NCI-H2107 (cell line): ENCODE measurements at places on chromosomes 11 and 22.

GRCh38 chr11:1345737-1346513 lies 36.5 kb upstream of the TOLLIP start:
- no peak for DNase-seq

DNA sequence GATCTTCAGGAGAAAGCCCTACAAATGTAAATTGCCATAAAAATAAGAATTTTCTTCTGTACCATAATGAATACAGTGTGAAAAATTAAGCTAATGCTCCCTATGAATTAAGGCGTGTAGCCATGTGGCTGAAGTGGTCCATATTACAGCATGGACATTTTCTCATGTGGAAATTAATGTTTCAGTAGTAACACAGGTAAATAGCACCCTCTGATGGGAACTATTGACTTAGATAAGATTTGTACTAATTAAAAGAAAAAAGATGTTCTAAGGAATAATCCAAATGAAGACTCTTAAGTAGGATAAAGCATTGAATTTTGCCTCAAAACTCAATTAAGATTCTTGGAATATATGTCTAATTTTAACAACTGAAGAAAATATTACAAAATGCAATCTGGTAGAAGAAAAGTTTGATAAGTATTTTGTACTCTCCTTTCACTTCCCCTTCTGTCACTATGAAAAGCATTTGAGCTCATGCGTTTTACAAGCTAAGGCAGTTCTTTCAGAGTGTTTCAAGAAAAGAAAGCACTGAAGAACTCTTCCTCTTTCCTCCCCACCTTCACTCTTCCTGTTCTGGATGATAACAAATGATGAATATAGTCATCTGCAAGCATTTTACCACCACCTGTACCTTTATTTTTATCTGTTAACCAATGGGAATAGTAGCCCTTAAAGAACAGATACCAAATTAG lies 9.9 kb upstream of the OR8D2 start:
- no peak for DNase-seq

DNA sequence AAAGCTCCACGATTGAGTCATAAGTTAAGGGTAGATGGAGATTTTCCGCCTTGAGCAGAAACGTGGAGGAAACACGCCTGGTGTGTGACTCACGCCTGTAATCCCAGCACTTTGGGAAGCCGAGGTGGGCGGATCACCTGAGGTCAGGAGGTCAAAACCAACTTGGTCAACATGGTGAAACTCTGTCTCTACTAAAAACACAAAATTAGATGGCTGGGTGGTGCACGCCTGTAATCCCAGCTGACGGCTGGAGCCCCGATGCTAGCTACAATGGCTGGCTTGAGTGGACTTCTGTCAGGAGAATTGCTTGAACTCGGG lies 17.3 kb upstream of the DGCR8 start:
- no peak for DNase-seq

GRCh38 chr11:92391364-92391763 lies 166.7 kb downstream of the FAT3 start:
- no peak for DNase-seq

DNA sequence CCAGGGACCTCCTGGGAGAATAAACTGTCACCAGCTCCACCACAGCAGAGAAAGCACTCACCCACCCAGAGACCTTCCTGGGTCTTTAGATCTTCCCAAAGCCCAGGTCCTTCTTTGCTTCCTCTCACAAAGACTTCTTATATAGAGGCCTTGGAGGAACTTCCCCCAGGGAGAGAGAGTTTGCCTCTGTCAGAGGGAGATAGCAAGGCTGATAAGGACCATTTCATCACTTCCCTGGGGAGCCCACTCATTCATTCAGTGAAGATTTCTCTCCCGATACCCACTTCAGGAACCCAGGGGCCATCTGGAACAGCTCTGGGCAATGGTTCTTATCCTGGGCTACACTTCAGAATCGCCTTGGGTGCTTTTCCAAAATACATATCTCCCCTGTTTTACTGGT lies at the start of gene PRG2:
PRG2 (minus strand) TSS at position 116 of the 400 bp plus-strand sequence. CDS start 706 bp downstream, outside the sequence.
- no peak for DNase-seq

GRCh38 chr11:111559800-111560464 lies 19.4 kb downstream of the LAYN start:
- DNase-seq = no peak

- no peak for DNase-seq
These were observed 566.1 kb downstream of the BRD1 start for GRCh38 chr22:49261616-49262015.

DNA sequence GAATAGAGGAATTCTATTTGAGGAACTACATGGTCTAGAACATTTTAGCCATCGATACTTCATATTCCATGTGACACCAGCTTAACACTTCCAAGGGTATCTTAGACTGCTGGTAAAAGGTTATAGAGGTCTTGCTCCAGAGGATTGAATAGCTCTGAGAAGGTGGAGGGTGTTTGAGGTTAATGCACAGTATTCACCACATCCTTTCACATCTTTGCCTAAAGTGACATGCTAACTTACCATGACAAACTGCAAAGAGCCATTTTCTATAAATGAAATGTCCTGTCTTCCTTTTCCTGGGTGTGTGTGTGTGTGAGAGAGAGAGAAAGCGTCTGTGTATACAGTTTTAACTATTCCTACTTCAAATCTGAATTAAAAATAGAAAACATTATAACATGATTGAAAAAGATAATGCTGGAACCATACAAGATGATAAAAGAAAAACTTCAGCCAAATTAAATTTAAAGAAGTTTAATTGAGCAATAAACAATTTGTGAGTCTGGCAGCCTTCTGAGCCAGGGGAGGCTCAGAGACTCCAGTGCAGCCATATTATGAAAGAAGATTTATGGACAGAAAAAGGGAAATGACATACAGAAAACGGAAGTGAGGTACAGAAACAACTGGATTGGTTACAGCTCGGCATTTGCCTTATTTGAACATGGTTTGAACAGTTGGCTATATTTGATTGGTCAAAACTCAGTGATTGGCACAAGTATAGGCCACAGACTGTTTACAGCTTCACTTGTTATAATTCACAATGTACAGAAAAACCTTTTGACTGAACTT lies 320.9 kb upstream of the CCDC179 start:
- no peak for DNase-seq

GRCh38 chr22:41092847-41093411 lies 537 bp downstream of the EP300 start:
- DNase-seq = no peak

- no peak for DNase-seq
These were observed 14.7 kb upstream of the SYTL2 start for GRCh38 chr11:85825616-85826015.

- no peak for DNase-seq
These were observed 53.7 kb downstream of the SLC22A12 start for GRCh38 chr11:64644647-64645275.

GRCh38 chr11:92295175-92296137 lies 70.8 kb downstream of the FAT3 start:
- DNase-seq = no peak

- DNase-seq = no peak
These were observed 136.9 kb downstream of the MYO18B start for GRCh38 chr22:25878933-25879332.

DNA sequence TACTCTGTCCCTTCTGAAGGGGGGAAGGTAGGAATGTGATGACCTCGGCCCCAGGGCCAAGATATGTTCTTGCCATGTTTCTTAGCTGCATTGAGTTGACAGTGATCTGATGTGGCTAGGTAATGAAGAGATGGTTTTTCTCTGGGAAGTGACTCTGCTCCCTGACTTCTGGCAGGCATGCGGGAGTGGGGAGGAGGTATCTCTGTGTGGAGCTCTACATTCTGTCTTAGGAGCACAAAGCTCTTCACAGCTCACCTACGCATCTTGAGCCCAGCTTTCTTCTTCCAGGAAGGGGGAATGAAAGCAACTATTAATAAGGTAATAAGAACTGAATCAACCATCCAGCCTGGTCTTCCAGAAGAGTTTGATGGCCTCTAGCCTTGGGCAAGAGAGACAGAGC lies 241.0 kb downstream of the ST3GAL4 start:
- no peak for DNase-seq

DNA sequence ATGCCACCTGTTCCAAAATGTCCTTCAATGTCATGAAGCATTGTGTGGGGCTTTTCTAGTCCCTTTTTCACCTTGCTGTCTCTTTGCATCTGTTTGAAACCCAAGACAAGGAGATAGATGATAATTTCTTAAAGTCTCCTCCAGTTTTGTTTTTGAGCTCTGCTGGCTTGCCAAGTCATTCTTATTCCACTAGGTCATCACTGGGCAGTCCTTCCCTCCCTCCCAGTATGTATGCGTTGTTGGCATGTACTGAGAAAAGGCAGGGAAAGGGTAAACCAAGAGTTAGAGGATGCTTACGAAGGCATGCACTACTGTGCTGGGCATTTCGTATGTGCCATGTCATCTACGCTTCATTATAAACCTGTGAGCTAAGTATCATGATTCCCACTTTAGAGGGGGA lies 78.6 kb downstream of the PARVA start:
- no peak for DNase-seq

DNA sequence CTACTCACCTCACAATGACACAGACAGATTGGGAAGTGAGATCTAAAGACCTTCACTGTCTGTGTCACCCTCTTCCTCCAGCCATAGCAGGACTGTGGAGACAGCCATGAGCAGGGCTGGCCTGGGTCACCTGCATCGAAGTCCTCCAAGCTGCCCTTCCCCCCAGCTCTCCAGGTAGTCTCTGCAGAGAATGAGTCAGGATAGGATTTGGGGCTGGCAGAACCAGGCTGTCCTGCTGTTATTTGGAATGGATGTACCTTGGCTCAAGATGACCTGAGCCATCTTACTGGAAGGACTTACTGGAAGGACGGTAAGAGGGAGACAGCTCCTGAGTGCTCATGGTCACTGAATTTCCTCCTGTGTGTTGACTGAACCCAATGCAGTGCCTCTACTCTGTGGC lies 29.2 kb downstream of the GGTLC2 start:
- DNase-seq = no peak

DNA sequence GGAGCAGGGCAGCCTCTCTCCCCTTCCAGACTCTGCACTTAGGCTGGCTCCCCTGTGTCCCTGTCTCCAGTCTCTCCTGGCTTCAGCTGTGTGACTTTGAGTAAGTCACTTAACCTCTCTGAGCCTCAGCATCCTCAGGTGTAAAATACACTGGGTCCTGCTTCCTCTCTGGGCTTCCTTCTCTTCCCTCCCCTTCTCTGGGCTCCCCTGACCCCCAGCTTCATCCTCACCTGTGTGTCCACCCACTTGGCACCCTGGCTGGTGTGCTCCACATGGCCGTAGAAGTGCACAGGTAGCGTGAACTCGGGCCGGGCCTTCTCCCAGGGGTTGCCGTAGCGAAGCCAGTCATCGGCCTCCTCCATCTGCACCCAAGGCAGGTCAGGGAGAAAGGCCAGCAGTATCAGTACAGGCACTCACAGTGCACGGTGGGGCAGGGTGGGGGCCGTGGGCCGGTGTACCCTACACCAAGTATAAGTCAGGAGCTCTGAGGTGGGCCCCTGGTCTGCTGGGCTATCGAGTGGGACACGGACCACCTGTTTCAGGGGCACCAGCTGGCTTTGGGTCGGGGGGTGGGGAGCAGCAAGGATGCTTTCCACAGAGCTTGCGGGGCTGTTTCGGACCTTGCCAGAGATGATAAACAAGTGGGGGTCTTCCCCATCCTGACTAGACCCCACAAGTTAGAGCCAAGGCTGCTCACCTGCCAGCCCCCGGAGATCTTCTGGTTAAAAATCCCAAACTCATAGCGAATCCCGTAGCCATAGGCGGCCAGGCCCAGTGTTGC lies 2.0 kb downstream of the PYGM start:
- no peak for DNase-seq

GRCh38 chr11:102831489-102832440 lies 11.6 kb downstream of the MMP3 start:
- DNase-seq = no peak

DNA sequence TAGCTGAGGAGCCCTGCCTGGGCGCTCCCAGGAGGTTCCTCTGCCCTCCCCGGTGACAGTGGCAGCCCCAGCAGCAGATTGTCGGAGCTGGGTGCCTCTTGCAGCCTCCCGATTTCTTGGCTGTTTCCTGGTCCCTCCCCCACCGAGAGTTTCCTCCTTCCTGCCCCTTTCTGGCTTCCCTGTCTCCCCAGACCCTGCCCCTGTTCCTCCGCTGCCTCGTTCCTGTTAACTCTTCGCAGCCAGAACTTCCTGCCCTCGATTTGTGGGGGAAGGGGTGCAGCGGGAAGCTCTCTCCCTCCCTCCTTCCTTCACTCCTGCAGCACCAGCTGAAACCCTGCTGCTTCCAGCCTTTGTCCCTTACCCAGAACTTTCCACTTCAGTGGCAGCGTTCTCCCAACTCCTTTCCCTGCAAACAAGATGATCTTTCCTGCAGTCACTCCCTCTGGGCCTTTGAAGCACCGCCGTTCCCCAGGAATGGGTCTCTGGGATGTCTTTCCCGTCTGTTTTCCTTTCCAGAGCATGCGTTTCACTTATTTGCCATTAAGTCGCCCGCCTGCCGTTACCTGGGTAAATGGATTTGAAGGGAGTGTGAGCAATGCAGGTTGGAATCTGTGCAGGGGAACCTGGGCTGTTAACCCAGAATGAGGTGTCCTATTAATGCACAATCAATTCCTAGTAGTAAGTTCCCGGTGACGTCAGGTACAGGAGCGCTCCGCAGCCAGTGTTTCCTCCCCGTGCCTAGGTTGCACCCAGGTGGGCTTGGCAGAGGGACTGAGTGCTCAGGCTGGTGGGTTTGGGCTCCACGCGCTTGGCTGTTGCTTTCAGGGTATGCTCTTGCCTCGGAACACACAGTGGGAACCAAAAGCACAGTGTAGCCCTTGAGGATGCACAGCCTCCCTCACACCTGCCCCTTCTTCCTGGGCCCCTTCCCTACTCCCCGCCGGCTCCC lies 4.3 kb downstream of the GRK2 start:
- DNase-seq = no peak

DNA sequence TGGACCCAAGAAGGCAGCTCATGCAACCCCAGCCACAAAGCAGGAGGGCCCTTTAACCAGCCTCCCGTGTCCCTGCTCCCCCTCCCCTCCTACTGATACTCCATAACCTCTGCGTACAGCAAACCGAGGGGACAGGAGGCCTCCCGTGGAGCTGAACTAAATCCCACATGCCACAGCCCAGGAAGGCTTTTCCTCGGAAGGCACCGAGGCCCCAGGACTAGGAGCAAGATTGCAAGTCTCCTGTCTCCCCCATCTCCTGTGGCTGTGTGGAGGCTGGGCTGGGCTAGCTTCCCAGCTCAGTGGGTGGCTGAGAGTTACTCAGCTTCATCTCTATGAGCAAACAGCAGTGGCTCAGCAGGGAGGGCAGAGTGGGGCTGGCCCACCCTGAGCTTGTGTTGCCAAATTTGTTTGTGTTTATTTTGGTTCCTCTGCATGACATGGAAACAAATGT lies 62.7 kb upstream of the NECTIN1 start:
- DNase-seq = no peak

- DNase-seq = no peak
These were observed 76.2 kb downstream of the BDNF start for GRCh38 chr11:27623945-27624523.

- no peak for DNase-seq
These were observed 110.5 kb downstream of the NAT10 start for GRCh38 chr11:34215806-34216453.

- DNase-seq = no peak
These were observed 3.1 kb downstream of the FDX1 start for GRCh38 chr11:110432713-110433392.

- DNase-seq = no peak
These were observed 14.4 kb downstream of the TALDO1 start for GRCh38 chr11:761526-762108.
